Stimulated activated CD4-positive, alpha-beta T cell treated with anti-CD3 and anti-CD28 coated beads, TNF-alpha, amount 100 ng/mL, for 4 hours (primary cell): ENCODE measurements at places on chromosomes 12 and 14.

DNA sequence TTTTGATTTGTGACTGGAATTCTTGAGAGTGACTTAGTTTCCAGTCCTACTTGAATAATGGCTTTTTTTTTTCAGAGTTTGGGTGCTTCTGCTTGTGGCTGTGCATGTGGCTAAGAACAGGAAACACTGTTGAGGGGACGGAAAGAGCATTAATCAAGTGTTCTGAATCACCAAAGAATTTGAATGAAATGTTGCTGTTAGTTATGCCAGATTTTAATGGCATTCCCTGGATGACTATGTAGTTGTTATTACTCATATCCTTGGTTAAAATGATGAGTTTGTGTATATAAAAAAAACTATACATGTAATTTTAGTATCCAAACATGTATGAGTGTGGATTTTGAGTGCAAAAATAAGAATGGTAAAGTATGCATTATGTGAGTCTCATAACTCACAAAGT is 347.9 kb downstream of the BCAT1 start:
- no peak for DNase-seq

DNA sequence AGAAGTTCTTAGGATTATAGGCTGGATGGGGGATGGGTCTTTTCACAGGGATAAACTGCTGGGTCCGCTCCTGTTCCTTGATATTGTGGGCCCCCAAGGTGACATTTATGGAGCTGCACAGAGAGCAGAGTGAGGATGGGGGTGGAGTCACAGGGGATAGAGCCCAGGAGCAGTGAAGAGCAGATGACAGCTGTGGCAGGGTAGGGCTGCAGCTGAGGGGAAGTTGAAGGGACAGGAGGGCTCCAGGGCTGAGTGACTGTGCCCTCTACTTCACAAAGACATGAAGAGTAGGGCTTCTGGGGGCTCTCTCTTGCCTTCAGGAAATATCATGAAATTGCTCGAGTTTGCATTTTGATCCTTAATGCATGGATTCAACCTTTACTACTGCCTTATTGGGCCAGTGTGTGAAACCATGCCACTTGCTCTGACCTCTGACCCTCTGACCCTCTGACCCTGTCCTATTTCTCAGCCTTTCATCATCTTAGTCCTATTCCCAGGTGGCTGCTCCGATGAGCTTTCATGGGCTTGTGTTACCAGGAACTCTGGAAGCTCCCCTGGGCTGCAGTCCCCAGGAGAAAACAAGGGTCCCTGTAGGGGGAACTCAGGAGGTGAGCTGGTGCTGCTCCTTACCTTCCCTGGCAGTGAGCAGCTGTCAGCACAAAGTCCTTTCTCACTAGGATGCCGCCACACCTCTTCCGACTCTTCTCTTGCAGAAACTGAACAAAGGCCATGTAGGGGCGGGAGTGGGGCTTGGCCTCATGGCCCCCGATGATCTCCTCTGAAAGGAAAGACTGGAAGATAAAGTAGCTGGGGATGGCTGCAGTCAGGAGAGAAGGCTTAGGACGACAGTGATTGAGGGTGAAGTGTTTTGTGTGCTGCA is 1.6 kb downstream of the GZMH start:
- DNase-seq, result no peak

- DNase-seq, result no peak
These were observed 199.7 kb upstream of the ATXN7L3B start for GRCh38 chr12:74337951-74338350.

DNA sequence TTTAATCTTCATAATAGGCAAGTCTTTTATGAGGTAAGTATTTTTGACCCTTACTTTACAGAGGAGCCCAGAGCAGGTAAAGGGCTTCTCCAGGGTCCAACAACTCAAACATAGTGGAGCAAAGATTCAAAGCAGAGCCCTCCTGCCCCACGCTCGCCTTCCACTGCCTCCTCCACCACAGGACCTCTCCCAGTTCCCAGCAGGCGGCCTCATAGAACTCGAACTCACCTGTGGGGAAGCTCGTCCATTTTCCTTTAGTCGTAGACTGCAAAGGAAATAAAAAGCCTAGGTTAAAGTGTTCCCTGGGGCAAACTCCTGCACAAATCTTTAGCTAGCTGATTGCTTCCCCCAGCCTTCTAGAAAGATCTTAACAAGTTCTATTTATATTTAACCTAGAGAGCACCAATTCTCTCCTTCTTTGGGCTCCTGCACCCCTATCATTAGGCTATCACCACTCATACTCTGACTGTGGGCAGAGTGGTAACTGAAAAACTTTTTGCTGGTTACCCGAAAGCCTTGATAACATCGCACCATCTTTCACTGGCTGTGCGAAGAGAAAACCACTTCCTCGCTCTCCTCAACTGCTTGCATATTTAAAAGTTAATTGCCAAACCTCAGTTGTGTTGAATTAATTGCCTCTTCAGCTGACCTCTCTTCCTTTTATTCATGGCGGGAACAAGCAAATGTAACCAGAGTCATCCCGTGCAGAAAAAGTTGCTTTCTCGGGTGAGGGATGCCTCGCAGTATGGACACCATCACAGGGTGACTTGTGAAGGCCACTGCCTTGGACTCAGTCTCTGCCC is 299.6 kb downstream of the DPF3 start:
- no peak for DNase-seq

DNA sequence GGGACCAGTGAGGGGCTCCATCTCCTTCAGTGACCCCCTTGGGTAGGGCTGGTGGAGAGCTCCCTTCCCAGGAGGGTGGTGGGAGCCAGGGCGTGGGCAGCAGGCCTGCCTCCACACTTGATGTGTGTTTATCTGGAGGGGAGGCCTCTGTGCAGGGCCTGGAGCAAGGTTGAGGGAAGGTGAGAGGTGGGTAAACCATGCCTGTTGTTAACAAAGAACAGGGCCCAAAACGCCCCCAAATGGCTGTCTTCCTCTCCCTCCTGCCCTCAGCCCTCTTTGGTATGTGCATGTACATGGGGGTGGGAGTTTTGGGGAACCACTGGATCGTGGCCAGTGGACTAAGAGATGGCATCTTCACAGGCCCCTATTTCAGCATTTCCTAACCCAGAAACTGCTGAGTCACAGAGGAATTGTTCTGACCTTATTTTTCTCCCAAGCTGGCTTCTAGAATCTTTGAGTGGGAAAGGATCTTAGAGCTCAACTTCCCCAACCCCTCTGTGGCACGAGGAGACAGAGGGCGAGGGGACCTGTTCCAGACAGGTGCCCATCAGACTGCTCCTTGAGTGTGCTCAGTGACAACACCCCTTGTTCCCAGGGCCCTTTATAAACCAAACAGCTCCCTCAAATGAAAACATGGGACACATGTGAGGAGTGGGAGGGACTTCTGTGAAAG is 3.6 kb downstream of the SLC48A1 start:
- DNase-seq, result no peak

GRCh38 chr12:60173224-60174170 is 577.7 kb downstream of the SLC16A7 start:
- no peak for DNase-seq

- no peak for DNase-seq
These were observed 44.5 kb upstream of the VPS33A start for GRCh38 chr12:122310626-122311333.

DNA sequence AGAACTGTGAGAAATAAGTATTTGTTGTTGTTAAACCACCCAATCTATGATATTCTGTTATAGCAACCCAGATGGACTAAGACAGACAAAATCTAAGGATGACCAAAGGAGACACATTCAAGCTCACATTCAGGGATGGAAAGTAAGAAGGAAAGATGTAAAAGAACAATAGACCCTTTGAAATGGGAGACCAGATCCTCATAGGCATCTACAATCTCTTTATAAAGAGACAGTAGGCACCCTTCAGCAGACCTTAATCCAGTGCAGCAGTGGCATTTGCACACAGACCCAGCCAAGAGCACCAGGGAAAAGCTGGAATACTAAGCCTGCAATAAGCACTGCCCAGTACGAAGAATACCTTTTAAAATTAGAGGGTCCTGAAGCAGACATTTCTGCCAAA is 132.7 kb downstream of the KLHL28 start:
- DNase-seq, result no peak

- DNase-seq, result no peak
These were observed 3.8 kb upstream of the SIVA1 start for GRCh38 chr14:104749111-104749649.

DNA sequence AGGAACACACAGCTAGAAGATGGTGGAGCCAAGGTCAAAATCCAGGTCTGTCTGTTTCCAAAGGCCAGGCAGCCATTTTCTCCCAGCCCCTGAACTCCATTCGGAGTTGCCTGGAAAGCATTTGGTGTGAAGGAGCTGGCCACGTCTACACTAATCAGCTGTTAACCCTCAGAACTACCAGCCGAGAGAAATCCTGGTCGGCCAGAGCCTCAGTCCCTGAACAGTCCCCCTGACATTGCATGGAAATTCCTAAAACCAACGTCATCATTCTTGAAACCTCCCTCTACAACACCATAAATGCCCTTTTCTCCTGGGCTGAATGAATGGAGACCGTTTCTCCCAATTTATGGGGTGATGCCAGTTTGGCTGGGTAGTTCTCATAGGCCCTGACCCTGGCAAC is 245.6 kb downstream of the SLC41A2 start:
- no peak for DNase-seq

DNA sequence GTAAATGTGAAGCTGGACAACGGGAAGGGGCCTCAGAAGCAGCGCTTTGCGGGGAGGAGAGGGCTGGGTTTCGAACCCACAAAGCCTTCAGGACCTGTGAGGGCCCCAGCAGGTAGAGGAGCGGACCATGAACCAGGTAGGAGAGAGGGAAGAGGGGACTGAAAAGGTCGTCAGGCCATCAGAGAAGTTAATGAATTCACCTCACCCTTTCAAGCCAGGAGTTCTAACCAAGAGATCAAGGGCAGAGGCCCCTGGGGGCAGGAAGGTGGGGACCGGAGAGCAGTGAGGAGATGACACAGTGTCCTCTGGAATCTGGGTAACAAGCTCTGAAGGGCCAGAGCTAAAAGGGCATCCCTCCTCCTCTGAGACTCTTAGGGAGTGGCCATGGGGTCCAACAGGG is 19.4 kb downstream of the SERPINA1 start:
- no peak for DNase-seq

DNA sequence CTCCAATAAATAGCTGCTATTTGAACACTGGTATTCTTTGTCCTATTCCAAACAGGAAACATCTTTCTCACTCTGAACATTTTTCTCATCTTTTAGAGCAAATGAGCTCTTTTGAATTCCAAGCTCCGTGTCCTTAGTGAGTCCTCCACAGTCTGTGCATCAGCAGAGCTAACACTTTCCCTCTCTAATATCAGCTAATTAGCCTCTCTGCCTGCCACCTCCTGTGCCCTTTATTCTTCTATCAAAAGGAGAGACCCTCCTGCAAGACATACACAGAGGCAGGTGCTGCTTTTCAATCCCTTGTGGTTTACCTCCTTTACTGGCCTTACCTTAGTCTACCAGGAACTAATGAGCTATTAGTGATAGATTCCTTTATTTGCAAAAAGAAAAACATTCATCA is 178.5 kb downstream of the SLC35F4 start:
- no peak for DNase-seq

GRCh38 chr12:25723336-25723735 is 170.3 kb upstream of the LMNTD1 start:
- no peak for DNase-seq

DNA sequence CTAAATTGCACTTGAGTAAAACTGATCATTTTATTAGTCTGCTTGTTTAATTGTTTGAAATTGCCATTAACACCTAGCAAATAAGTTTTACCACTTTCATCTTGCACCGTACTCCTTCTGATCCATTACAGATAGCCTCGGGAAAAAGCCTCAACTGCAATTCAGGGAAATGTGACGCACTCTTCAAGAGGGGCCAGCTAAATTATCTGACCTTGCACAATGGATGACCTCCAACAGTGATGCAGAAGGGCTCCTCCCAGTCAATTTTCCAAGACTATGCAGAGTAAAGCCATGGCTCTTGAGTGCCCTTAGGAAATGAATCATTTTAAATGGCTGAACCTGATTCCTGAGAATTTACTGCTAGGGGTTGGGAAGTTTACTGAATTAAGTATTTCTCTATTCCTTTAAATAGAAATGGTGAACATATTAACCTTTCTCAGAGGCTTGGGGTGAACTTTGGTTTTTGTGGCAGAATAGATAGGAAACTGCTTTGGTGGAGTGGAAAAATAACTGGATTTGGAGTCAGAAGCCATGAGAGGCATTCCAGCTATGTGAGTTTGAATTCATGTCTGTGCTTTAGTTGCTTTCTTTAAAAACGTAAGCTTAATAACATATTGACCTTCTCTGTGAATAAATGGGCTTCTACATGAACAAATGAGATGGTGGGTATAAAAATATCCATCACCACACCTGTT is 64.8 kb upstream of the OVCH1 start:
- DNase-seq, result no peak

GRCh38 chr14:25411781-25412757 is 362.1 kb upstream of the STXBP6 start:
- DNase-seq, result no peak

GRCh38 chr12:65427646-65428045 is 149.2 kb downstream of the MSRB3 start:
- no peak for DNase-seq

- no peak for DNase-seq
These were observed 32.6 kb downstream of the SLC35F4 start for GRCh38 chr14:57833323-57833722.

DNA sequence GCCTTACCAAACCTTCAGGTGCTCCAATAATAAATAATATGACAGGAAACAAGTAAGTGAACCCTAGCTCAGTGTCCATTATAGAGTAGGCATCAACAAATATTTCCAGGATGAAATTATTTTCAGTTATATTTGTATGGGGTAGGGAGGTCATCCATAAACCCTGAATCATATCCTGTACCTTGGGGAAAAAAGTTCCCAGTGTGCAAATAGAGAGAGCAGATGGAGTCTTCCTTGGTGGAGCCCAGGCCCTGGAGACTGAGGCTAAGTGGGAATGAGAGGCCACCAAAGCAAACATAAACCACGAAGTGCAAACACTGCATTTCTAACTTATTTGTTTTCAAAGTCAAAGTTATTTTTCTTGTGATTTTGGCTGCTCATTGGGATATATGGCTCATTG is 8.5 kb upstream of the ERP27 start:
- no peak for DNase-seq

- DNase-seq, result no peak
These were observed 518.1 kb downstream of the SNAPC1 start for GRCh38 chr14:62280366-62280765.

DNA sequence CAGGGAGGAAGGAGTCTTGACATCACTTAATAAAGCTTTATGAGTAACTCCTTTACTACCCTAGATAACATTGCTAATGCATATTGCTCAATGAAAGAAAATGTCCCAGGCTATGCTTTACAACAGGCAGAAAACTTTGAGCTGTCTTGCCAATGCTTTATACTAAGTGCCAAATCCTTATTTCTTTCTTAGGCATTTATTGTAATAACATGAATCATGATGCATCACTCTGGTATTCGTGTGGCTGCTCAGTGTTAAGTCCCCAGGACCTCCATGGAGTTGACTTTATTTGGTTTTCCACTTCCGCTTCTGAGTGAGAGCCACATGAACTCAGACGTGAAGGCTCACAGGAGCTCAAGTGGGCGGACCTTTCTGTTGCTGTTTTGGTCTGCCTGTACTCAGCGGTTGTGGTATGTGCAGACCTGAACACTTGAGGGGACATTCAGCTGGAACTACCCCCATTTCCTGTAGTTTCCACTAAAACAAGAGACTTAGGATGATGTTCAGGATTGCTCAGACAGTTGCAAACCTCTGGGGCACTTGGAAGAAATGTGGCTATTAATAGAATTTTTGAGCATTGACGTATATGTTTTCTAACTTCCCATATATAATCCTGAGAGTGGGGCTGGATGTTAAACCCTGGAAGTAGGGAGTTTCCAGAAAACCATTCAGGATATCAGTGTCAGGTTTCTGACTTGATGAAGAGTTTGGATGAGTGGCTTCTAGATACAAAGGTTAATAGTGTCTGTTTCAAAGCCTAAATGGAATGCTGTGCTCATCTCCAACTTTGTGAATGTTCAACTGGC is 258.6 kb downstream of the MSRB3 start:
- no peak for DNase-seq
